ENCODE measurements at places on chromosomes 2 and 18.

DNA sequence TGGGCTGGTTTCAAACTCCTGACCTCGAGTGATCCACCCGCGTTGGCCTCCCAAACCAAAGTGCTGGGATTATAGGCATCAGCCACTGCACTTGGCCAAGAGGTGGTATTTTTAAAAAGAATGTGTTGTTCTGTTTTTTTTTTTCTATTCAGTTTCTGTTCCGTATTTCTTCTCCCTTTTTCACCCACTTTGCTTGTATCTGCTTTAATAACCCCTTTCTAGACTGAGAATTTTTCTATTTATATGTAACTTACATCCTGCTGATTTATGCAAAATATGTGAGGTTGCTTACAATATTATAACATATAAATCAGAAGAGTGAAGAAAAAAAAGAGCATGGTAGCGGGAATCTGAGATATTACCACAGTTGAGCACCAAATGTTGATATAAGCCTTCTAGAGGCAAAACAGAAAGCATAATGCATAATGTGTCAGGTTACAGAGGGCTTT is 17.2 kb upstream of the LYPD6B start:
- DNase-seq, result peak; percentile 15

GRCh38 chr2:207241198-207241597 is 75.5 kb upstream of the KLF7 start:
- no peak for DNase-seq

DNA sequence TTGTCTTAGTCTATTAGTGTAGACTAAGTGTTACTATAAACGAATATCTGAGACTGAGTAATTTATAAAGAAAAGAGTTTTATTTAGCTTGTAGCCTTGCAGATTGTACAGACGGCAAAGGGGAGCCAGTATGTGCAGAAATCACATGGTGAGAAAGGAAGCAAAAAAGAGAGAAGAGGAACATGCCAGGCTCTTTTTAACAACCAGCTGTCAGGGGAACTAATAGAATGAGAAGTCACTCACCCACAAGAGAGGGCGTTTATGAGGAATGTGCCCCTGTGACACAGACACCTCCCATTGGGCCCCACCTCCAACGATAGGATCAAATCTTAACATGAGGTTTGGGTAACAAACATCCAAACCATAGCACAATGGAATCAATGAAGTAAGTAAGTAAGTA is 20.6 kb upstream of the ZNF804A start:
- DNase-seq, result no peak

DNA sequence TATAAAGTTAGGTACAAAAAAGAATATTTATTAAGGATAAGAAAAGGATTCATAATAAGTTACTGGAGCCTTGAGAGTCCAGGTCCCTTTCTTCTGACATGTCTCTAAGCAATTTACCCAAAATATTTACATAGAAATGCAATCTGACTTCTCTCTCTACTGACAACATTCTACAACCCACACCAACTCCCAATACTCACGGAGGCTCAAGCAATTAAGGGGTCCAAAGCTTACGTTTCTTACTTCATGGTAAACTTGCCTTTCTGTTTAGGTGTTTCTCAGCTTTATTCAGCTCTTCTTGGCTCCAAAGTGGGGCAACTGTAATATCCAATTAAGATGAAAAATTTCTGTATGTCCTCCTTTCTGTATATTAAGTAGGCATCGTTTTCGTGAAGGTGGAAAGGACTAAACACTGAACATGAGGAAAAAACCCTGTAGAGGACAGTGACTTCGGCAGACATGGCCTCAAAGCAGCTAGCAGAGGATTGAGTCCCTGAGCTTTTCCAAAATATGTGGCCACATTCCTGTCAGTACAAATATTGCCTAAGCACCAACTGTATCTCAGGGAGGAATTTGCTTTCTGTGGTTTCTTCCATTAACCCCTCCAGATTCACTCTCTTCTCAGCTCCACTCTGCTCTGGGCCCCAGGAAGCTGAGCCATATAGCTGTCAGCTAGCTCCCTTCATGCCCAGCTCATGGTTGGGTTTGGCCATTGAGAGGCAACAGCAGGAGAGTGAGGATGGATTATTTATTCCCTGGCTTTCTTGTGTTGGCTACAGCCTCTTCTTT is 67.9 kb upstream of the GLS start:
- no peak for DNase-seq

DNA sequence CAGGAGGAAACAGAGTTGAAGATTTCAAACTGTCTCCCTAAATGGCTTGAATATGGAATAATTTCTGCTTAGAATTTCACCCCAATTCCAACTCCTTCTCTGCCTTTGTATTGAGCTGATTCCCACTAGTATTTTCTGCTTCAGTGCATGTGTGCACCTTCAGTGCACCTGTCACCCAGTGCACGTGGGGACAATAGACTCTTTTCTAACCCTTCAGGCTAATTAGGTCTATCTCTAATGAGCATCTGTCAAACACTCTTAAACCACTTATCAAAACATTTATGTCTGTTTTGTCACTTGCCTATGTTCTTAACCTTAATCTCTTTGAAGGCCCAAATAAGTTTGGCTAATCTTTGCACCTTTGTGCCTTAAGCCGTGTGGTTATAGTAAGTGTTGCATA is 232.0 kb upstream of the NETO1 start:
- peak; percentile 21 for DNase-seq

DNA sequence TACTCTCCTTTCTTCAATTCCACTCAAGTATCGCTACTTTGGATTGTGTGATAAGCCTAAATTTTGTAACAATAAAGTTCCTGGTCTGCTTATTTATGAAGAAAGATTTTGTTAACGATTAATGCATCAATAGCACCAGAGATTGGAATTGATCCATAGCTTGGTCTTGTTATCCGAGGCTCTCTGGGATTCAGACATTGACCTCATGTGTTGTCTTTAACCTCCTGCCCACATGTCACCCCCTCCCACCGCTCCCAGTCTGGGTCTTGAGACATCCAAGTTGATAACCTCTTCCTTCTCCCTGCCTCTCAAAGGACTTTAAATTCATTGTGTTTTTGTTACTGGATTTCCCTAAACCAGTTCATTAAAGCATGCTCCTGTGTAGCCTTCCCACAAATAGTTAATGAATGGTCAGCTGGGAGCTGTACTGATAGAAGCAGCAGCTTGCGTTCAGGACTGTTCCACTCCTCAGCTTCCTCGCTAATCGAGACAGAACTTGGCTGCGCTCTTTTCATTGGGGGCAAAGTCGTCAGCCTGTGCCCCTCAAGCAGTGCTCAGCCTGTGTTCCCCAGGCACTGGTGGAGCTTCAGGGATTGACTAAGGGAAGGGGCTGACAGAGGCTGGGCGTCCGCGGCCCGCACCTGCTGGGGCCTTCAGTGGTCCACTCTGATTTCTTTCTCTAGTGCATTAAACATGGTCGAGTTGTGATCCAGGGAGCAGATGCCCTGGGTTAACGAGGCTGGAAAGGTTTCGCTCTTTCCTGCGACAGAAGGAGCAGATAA is 18.9 kb downstream of the ASB1 start:
- DNase-seq, result no peak

DNA sequence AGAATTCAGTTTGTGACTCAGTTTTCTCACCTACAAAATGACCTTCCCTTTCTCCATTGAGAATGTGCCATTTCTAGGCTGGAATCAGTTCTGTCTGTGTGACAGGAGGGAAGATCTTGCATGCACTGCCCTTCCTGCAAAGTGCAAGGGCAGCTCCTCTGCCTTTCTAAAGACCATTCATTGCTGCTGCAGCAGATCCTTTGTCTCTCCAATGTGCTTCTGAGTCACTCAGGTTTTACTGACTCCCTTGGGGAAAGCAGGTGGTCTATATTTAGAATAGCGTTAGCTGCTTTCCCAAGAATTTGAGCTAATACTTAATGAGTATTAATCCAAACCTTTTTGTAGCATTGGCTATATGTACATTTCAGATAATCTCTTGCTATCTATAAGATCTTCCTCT is 62.5 kb downstream of the DAW1 start:
- DNase-seq, result no peak

- peak; percentile 94 for DNase-seq
Observed at GRCh38 chr2:110211938-110212858, at the start of gene MTLN. TSS of gene MTLN (minus strand) at chr2:110212547. CDS start at chr2:110212525, 22 bp downstream.

DNA sequence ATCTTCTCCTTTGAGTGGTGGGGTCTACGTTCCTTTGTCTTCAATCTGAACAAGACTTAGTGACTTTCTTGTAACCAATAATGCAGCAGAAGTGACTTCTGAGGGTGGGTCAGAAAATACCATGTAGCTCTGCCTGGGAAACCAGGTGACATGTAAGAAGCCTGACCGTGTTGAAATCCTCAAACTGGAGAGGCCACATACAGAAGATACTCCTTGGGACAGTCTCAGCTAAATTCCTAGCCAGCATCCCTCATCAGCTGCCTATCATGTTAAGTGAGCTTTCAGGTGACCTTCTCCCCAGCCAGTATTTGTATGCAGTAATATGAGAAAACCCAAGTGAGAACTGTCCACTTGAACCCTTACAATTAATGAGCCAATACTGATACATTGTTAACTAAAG is 27.0 kb downstream of the PPM1B start:
- DNase-seq, result no peak

- peak; percentile 78 for DNase-seq
Observed at GRCh38 chr2:199596549-199596948, 138.8 kb upstream of the SATB2 start.

DNA sequence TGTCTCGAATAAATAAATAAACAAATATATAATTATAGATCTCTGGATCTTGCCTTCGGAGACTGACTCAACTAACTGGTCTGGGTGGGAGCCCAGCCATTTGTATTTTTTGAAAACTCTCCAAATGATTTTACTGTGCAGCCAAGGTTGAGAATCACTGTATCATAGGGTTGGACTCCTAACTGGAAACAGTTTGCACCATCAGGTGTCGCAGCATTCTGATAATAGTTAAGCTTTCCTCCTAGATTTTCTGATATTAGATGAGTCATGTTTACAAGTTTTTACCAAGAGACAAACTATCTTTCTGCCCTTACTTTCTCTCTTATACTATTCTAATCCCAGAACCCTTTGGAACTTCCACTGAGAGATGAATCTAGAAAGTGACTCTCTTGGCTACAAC is 16.8 kb downstream of the IL37 start:
- DNase-seq, result no peak

GRCh38 chr18:68467957-68468356 is 247.0 kb downstream of the TMX3 start:
- peak; percentile 74 for DNase-seq

DNA sequence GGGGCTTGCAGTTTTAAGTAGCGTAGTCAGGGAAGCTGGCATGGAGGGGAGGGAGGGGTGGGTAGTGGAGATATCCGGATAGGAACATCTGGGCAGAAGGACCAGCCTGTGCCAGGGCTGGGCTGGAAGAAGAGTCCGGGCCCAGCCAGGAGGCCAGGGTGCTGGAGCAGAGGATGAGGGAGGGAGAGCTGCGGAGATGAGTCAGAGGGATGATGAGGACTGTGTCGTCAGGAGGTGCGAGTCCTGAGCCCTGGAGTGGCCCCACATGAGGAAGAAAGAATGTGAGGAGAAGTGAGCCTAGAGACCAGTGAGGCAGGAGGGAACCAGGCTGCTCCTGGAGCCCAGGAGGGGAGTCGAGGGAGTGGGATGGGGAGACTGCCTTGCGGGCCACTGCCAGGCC is 82.4 kb downstream of the CTIF start:
- DNase-seq, result no peak

DNA sequence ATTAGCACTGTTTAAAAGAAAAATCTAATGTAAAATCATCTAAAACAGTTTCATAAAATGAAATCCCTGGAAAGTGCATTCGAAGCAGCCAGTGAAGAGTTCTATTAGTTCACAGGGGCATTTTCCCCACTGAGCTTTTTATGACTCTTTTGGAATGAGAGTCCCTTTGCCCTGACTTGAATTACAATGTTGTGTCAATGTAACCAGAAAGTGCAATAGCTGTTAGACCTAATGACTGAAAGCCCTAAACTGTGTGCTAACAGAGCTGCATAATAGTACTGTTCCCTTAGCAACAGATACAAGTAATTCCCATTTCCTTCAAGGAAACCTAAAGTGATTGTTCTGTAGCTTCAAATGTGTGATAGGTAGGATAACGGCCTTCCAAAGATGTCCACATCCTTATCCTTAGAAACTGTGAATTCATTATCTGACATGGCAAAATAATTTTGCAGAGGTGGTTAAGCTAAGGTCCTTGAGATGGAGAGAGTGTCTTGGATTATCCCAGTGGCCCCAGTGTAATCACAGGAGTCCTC is 134.4 kb downstream of the L3MBTL4 start:
- no peak for DNase-seq
